ENCODE measurements at places on chromosomes 12 and 14. TPM values are rescaled to one million over a fixed set of nuclear protein-coding genes. Genes with fewer than 3 reads are reported as not detected.

CD69 gene
- total RNA-seq: 3.8 TPM

GRCh38 chr12:103318566-103318965, 177.2 kb downstream of the C12orf42 start:
- no peak overlapping the region for H3K27ac ChIP-seq
- H3K27me3 ChIP-seq: no peaks in the 10 kb centered on the region
- H3K4me3 ChIP-seq: no peak overlapping the region
- H3K36me3 ChIP-seq: no peaks in the 10 kb centered on the region

GRCh38 chr14:75976826-75977581, 4.8 kb downstream of the TGFB3 start:
- H3K4me1 ChIP-seq: no peaks in the 10 kb centered on the region
- H3K27me3 ChIP-seq: no peaks in the 10 kb centered on the region
- H3K4me3 ChIP-seq: no peak overlapping the region

DNA sequence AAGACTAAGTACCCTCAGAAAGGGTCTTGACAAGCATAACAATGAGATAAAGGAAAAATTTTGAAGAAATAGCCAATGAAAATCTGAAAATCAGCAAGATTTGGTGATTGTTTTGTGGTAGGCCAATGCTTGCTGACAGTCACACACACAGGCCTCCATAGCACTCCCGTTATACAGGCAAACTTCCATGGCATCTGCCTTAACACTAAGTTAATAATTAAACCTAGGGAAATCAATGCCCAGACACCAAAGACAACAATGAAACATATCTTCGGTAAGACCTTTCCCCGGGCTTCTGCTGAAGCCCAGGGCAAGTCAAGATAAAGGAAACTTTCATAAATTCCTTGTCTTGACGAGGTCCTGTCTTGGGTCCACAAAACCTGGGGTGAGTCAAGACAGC, 18.6 kb upstream of the RERGL start:
- H3K27me3 ChIP-seq: no peaks in the 10 kb centered on the region
- no peaks in the 10 kb centered on the region for H3K36me3 ChIP-seq
- H3K27ac ChIP-seq: no peak overlapping the region
- H3K4me1 ChIP-seq: no peaks in the 10 kb centered on the region

- H3K27me3 ChIP-seq: no peaks in the 10 kb centered on the region
- H3K36me3 ChIP-seq: no peaks in the 10 kb centered on the region
- no peak overlapping the region for H3K27ac ChIP-seq
- no peak overlapping the region for H3K4me3 ChIP-seq
- H3K4me1 ChIP-seq: no peaks in the 10 kb centered on the region
Observed at GRCh38 chr14:66444271-66444927, 41.8 kb upstream of the CCDC196 start.

- no peaks in the 10 kb centered on the region for H3K4me1 ChIP-seq
- H3K27me3 ChIP-seq: no peaks in the 10 kb centered on the region
- H3K27ac ChIP-seq: no peak overlapping the region
- H3K36me3 ChIP-seq: no peaks in the 10 kb centered on the region
- no peak overlapping the region for H3K4me3 ChIP-seq
- no peak for DNase-seq
Observed at GRCh38 chr14:58724206-58724605, 86.4 kb downstream of the DACT1 start.

GRCh38 chr12:124261885-124262284, 33.0 kb upstream of the RFLNA start:
- no peak overlapping the region for H3K4me3 ChIP-seq
- no peaks in the 10 kb centered on the region for H3K36me3 ChIP-seq
- H3K4me1 ChIP-seq: no peaks in the 10 kb centered on the region
- peaks cover 12% of the 10 kb centered on the region for H3K27me3 ChIP-seq

CLEC4C gene
- not detected for total RNA-seq

TRHDE gene
- total RNA-seq: 0.56 TPM

Data from heart left ventricle (tissue), 16 donors.